ENCODE measurements at places on chromosomes 5 and 9. TPM values are rescaled to one million over a fixed set of nuclear protein-coding genes. Genes with fewer than 3 reads are reported as not detected.

DNA sequence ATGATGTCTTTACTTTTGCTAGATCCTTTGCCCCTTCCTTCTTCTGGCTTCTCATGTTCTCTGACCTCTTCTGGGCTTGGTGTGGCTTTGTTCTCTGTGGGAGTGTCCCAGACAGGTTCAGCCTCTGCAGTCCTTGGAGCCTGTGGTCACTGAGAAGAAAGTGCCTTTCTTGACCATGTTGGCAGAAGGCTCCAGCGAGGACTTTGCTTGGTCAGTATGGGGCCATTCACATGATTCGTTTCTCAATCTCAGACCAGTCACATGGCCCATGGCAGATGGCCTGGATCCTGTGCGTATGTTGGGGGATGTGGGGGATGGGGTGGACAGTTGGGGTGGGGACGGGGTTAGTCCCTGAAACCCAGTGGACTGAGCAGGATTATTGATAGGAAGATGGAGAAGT lies 274.1 kb downstream of the ARHGAP26 start:
- no peak for DNase-seq

GRCh38 chr9:90526386-90526785 lies 116.2 kb downstream of the DIRAS2 start:
- no peak for DNase-seq

DNA sequence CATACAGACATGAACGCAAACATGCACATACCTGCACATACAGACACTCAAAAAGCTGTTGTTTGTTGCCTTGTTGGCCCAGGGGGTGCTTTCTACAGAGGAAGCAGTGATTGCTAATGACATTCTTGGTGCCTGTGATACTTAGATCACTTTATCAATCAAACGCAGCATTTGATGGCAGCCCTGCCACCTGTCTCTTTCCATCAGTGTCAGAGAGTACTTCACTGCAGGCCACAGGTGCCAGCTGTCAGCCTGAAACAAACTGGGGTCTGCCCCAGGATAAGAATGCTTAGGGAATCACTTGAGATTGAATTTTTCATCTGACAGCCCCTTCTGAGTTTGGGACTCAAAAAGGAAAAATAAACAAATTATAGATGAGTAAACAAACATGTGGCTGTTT lies 388.9 kb upstream of the SGCD start:
- DNase-seq: no peak

- no peak for DNase-seq
Measured at GRCh38 chr5:130141659-130142320, 237.5 kb downstream of the CHSY3 start.

GRCh38 chr9:100869326-100869725 lies 159.2 kb upstream of the PLPPR1 start:
- DNase-seq: no peak

GRCh38 chr9:29039258-29039657 lies 1466.0 kb upstream of the C9orf72 start:
- DNase-seq: no peak

DNA sequence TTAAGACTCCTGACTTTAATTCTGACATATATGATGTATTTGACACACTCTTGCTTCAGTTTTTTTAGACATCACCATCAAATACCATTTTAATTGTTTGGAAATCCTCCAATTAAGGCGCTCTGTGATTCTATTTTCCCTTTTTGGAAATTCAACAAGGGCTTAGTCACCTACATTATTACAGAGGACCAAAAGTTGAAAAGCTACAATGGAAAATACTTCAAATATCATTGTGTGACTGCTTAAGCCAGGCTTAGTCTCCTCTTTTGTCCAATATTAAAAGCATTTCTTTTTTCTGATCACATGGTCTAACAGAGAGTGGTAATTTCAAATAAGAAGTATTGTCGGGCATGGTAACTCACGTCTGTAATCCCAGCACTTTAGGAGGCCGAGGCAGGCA lies 160.3 kb downstream of the CEMIP2 start:
- no peak for DNase-seq

DNA sequence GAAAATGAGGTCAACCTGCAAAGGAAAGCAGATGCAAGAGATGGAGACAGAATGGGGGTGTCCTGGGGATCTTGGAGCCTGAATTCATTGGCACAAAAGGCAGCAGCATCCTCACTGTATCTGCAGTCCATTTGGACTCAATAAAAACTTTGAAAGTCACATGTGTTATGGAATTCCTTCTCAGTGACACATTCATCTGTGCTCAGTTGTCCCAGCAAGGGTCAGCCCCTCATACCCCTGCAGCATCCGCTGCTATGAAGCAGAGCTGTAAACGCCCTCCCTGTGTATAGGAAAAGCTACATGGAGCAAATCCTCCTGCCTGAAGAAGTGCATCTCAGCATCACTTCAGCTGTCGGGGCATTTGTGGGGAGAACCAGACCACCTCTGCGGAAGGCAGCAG lies 14.5 kb upstream of the RARS1 start:
- DNase-seq: no peak

The BSPRY gene
- polyA plus RNA-seq: 0.29 TPM
